Stimulated activated CD4-positive, alpha-beta T cell treated with anti-CD3 and anti-CD28 coated beads, Interleukin-12 subunit alpha, Interleukin-12 subunit beta, amount 100 ng/mL, for 4 hours (primary cell): ENCODE measurements at places on chromosomes 7 and 10.
A peak's percentile ranks its signal among the peaks of the same experiment; 100 is the strongest.

GRCh38 chr10:15796098-15796759, 64.1 kb downstream of the MINDY3 start:
- no peak for DNase-seq

DNA sequence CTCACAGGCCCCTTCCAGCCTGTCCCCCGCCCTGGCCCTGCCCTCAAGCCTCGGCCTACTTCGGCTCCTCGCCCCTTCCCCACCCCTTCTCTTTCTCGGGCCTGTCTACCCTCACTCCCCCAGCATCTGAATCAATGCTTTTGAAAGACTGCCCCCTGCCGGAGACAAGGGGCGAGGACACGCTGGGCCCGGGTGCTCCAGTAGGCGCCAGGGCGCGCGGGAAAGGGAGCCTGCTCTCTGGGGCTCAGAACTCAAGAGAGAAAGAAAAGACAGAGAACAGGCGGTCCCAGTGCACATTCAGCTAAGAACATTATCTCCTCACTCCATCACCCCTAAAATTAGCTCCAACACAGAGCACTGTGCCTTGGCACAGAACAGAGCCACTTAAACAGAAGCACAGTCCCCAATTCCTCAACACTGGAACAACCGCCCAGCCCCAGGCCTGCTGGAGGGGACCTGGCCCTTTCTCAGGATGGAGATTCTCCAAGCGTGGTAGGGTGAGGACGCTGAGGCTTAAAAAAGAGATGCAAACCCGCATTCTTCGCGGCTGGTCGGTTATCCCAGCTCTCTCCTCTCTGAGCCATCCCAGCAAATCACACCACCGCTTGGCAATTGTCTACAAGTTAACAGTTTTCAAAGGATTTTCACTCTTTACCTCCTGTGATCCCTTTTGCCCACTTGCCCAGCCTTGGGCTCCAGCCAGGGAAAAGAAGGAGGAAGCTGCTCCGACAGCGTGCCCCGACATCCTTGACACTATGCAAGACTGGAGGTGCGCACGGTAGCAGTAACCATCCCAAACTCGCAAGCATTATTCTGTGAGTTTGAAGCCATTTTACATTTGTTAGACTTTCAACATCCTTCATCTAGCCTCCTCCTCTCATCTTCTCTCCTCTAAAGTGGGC, 2.1 kb downstream of the GIGYF1 start:
- DNase-seq, result peak; percentile 79

- no peak for DNase-seq
Measured at GRCh38 chr10:2230478-2230877, 493.2 kb upstream of the ADARB2 start.

GRCh38 chr7:66556549-66557213, 72.0 kb upstream of the KCTD7 start:
- no peak for DNase-seq

- DNase-seq, result no peak
Measured at GRCh38 chr10:51433949-51434475, 265.4 kb downstream of the CSTF2T start.

- no peak for DNase-seq
Measured at GRCh38 chr7:21514062-21514461, 28.8 kb upstream of the DNAH11 start.

GRCh38 chr10:73819513-73820093, 8.2 kb upstream of the NDST2 start:
- DNase-seq, result no peak

DNA sequence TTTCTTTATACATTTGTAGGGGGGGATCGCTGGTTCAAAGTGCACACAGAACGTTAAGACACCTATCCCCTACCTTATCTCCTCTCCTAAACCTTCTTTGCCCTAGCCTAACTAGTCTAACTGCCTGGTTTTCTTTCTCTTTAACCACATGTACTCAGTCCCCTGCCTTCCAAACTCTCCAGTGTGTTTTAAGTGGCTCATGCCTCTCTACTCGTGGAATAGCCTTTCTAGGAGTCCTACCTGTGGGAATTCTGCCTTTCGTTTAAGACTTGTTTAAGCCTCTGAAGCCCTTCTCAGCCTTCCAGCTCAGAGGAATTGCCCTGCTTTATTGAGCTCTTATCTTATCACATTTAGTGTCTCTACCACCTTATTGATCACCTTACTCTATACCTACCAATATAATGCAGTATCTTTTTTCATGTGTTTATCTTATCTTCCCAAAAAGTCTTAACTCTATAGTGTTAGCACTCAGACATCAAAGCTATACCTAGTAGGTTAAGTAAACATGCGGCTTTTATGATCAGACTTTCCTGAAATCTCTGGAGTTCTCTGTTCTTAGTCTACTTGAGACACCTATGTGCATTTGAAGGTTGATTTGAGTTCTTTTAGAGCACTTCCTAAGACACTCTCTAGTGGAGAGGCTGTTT, 50.7 kb downstream of the ARID5B start:
- DNase-seq, result no peak

DNA sequence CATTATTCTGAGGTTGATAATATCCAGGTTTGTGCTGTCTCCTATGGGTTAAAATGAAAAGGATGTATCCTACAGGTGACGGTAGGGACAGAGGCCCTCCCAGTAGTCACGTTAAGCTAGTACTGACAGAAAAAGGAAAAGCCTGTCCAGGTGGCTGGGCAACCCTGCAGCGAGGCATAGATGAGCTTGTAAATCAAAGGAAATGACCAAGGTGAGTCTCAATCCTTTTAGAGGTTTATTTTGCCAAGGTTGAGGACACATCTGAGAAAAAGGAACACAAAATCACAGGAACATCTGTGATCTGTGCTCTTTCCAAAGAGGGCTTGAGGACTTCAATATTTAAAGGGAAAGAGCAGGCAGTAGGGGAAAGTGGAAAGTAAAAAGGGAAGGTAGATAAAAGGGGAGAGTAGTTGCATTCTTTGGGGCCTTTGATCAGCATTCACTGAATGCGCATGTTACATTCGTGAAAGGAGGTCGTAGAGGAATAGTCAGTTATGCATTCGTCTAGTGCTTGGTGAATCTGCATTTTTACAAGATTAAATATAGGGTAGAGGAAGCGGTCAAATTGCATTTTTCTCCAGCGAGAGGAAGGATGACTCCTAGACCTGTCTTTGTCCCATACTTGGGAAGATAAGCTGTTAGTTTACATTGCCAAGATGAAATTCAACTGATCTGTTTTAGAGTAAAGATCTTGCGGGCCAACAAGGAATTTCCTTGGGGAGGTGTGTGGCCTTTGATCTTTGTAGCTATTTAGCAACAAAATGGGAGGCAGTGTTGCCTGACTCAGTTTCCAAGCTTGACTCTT, 884 bp upstream of the GSTO1 start:
- DNase-seq, result no peak

GRCh38 chr10:72134785-72135767, 46.7 kb upstream of the SPOCK2 start:
- DNase-seq, result no peak

- DNase-seq, result peak; percentile 82
Measured at GRCh38 chr10:6050801-6051445, 11.2 kb downstream of the IL2RA start.

GRCh38 chr10:119105155-119105554, 1.2 kb downstream of the DENND10 start:
- no peak for DNase-seq

GRCh38 chr7:159068488-159068811, 76.2 kb downstream of the VIPR2 start:
- DNase-seq, result no peak

DNA sequence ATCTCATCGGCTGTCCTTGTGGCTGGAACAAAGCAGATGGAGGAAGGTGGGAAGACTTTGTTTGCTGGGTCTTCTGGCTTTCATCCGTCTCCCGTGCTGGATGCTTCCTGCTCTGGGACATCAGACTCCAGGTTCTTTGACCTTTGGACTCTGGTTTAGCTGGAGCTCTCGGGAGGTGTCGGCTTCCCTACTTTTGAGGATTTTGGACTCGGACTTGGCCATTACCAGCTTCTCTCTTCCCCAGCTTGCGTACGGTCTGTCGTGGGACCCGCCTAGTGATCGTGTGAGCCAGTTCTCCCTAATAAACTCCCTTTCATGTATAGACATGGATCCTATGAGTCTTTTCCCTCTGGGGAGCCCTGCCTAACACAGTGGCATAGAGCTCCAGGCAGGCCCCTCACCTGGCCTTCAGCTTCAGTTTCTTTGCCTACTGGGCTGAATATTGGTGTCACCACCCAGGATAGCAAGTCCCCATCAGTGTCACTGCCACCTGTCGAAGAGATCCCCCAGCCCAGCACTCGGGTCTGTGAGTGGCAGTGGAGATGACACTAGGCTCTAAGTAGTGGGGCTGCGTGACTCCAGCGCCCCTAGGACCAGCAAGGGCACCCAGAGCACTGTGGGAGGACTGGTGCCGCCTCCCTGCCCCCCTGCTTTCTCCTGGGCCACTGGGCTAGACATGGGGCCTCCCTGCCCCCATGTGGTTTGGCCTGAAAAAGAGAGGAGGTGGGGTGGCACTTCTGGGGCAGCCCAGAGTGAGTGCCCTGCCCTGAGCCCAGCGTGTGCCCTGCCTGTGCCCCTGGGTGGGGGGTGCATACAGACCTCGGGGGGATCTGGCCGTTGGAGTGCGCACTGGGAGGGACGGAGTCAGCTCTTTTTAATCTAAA, 135.6 kb downstream of the LHPP start:
- no peak for DNase-seq

DNA sequence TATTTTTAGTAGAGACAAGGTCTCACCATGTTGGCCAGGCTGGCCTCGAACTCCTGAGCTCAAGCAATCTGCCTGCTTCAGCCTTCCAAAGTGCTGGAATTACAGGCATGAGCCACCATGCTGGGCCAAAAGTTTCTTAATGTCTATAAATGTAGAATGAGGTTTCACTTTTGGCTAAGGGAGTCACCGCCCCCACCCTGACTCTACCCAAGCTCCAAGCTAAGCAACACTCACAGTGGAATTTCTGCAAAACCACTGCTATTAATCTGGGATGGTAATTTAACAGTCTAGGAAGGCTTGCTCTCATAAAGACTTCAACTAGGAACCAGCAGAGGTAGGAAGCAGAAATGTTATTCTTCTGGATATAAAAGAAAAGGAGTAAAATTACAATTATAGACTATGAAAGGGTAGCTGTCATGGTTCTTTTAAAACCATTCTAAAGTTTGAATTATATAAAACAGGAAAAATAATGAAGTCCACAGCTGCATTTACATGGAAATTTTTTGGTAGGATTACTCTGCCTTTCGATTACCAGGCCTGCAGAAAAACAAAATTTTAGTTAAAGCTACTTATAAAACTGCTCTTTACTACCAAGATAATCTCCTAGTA, 211.6 kb downstream of the SFMBT2 start:
- DNase-seq, result no peak

DNA sequence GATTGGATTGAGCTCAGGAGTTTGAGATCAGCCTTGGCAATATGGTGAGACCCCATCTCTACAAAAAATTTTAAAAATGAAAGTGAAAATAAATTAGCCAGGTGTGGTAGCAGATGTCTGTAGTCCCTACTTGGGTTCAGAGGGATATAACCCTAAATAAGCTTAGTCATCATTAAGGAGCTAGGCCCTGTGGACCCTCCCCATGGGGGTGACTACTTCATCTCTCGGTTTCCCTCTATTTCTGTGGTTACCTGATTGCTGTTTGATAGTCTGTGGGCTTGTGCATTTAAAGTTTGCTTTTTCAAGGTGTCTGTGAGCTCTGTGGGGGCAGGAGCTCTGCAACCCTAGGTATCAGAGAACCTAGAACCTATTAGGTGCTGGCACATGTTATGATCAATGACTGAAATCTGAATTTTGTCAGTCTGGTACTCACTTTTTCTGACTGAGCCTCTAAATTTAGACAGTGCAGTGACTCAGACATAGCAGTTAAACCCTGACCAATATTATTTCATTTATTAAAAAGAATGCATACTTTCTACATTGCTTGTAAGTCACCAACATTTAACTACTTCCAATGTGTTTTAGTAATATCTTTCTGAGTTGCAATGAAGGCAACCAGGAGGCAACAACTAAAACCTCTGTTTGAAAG, 8.1 kb upstream of the CUZD1 start:
- no peak for DNase-seq

DNA sequence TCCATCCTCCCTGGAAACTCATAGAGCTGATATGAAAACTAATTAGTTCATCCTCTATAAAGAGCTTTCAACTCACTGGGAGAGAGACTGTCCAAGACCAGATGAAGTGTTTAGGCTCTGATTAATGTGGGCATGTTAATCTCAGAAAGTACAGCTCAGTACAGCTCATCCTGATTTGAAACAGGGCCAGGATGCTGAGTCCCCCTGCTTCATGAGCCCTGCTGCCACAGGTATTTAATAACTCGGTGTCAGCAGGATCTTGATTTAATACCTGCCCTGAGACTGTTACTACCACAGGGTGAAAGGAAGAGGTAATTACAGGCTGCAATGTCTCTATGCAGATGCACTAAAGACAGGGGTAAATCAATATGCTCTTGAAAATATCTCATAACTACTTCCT, 10.8 kb downstream of the LMOD2 start:
- DNase-seq, result no peak

DNA sequence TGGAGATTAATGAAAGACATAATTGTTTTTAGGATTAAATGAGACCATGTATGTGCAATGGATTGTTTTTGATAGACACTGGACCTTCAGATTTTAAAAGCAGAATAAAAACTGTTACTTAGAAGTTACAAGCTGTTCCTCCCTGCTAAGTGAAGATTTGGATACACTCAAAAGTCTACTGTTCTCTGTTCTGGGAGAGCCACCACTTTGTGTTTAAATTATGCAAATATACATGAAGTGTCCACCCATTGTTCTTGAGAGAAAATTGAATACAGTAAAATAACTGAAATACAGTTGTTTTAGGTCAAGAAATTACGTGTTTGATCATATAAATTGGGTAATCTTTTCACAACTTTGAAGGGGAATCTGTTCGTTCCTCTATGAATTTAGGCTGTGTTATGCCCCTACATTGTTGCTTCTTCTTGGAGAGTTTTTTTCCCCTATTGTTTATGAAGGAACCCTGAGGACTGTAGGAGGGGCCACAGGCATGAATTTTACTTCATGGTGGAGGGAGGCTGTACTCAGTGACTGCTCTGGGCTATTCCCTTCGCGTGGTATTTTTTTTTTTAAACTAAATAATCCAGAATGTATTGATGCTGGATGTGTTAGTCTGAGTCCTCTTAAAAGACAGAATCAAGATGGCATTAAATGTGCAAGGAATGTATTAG, 18.6 kb upstream of the VCL start:
- no peak for DNase-seq

GRCh38 chr10:120145107-120145506, 252.6 kb downstream of the SEC23IP start:
- DNase-seq, result no peak

GRCh38 chr10:27514243-27514642, 10.1 kb downstream of the RAB18 start:
- no peak for DNase-seq

GRCh38 chr7:45178241-45179225, 20.9 kb downstream of the RAMP3 start:
- DNase-seq, result no peak
